ENCODE measurements at places on chromosomes 13 and 19. TPM values are rescaled to one million over a fixed set of nuclear protein-coding genes. Genes with fewer than 3 reads are reported as not detected.

GRCh38 chr13:25977671-25978070 is 74.1 kb downstream of the SHISA2 start:
- no peak for DNase-seq

DNA sequence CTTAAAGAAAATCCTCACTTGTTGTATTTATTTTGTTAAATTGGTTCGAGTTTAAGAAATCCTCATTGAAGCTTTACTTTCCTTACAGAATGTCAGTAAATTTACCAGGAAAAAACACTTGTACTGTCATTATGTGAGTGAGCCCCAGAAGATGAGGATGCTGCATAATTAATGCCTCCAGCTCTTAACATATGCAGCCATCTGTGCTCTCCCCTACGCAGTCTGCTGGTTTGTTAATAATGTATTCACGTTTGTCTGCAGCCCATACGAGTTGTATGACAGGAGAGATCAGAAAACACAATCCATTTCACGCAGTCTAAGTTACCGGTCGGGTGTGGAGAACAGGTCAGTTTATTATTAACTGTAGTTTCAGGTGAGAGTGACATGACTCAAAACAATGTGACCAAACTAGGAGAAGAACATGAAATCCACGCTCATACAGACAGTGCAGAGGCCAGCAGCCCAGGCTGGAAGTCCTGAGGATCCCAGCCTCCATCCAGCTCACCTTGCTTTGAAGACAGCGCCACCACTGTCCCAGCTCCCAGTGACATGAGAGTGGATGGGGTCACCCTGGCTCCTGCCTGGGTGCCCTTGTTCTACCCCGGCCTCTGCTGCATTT is 19.8 kb upstream of the ATP11A start:
- no peak for DNase-seq

DNA sequence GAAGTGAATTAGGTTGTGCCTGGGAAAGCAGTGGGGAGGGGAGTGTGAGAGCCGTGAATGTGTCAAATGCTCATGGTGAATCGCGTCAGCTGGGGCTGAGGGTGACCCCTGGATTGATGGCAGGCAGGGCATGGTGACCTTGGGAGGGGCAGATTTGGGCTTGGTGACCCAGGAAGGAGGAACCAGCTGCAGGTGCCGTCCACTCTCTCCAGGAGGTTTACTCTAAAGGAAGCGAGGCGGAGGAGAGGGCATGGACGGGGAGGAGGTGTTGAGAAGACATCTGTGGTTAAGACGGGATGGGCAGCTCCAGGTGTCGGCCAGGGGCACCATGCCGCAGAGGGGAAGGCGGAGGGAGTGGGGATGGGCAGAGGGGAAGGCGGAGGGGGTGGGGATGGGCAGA is 28.7 kb downstream of the TMEM255B start:
- no peak for DNase-seq

GRCh38 chr13:50760751-50761150 is 82.7 kb downstream of the DLEU7 start:
- no peak for DNase-seq

DNA sequence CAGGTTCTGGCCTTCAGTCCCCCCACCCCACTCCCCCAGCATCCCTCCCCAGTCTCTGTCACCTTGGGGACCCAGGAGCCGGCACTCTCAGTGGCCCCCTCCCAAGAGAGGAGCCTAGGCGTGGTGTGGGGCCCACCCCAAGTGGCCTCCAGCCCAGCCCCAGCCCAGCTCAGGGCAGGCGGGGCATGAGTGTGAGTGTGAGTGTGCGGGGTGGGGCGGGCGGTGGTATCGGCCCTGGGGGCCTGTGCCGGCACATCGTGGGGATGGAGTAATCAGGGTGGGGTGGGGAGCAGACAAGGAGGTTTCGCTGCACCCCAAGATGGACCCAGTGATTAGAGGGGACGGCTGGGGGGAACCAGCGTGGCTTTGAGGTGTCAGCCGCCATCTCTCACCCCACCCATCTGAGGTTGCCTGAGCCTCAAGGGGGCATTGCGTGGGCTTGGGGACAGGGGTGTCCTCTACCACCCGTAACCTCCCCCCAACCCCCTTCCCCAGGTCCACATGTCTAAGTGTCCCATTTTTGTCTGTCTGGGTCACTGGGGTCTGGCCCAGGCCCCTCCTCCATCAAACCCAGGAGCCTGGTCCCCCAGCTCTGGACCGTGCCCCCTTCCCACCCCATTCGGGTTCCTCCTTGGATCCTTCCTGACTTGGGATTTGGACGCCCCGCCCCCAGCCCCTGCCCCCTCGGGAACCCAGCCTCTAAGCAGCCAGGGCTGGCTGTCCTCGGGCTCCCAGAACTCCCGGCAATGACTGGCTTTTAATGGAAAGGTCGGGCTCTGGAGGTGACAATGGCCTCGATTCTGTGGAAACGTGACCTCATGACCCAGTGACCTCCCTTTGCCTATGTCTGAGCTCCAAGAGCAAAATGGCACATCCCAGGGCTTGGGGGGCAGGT is 6.9 kb upstream of the SULT2B1 start:
- DNase-seq, result no peak

TEX29 gene
- total RNA-seq, result not detected

SLC25A41 gene
- not detected for total RNA-seq

TSHZ3 gene
- 1.6 TPM for total RNA-seq

ZNF135 gene
- total RNA-seq, result 0.18 TPM

All from right lobe of liver (tissue), 6 donors.